ENCODE measurements at places on chromosomes 6 and 20. TPM values are rescaled to one million over a fixed set of nuclear protein-coding genes. Genes with fewer than 3 reads are reported as not detected.
A peak's percentile ranks its signal among the peaks of the same experiment; 100 is the strongest.

DNA sequence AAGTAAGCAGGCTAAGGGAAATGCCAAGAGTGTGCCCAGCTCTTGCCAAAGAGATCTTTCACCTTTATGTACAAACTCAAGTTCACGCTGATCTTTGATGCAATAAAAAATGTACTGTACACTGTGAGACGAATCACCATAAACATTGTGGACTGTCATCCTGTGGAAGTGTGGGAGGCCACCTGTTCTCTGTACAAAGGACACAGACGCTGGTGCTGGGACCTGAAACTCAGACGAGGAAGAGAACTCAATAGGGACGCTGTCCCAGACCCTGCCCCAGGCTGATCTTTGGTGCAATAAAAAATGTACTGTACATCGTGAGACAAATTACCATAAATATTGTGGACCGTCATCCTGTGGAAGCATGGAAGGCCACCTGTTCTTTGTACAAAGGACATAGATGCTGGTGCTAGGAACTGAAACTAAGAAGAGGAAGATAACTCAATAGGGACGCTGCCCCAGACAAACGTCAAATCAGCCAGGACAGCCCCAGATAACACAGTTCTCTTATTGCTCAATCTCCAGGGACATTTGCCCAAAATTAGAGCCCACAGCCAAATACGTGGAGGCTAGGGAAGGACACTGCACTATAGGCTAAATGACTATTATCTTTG lies 312.7 kb upstream of the SGK1 start:
- no peak for DNase-seq

DNA sequence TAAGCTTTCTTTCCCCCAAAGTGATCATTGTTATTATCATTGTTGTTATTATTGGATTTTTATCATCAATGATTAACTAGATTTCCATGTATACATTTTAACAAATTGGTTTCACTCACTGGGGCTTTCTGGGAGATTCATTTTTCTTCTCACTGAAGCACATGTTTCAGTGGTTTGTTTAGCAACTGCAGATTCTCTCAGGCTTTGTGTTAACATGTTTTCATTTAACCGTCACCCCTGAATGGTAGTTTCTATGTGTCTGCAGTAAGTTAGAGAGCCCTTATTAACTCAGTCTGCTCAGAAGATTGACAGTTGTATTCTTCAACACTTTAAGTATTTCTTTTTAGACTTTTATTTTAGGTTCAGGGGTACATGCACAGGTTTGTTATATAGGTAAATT lies 12.4 kb downstream of the ZKSCAN4 start:
- DNase-seq = no peak

GRCh38 chr6:82904860-82905259 lies 160.8 kb downstream of the UBE3D start:
- no peak for DNase-seq

GRCh38 chr6:82178077-82178758 lies 69.3 kb downstream of the IBTK start:
- DNase-seq = peak; percentile 7

GRCh38 chr6:108866798-108867197 lies 18.6 kb downstream of the ARMC2 start:
- DNase-seq = no peak

GRCh38 chr6:10534419-10534762 lies 13.2 kb downstream of the GCNT2 start:
- DNase-seq = no peak

DNA sequence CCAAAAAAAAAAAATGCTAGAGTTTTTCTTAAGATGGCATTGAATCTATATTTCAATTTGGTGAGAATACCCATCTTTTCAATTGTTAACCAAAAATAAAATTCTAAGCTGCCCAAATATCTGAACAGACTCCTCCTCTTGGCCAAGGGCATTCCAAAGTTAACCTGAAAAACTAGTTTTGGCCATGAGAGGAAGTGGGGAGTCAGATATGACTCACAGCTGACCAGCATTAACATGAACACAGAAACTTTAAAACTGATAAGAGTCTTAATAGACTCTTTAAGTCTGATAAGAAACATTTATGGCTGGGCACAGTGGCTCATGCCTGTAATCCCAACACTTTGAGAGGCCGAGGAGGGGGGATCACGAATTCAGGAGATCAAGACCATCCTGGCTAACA lies 171.3 kb downstream of the FAXC start:
- DNase-seq = peak; percentile 74

GRCh38 chr20:25271486-25272222 lies 23.8 kb downstream of the PYGB start:
- no peak for DNase-seq

DNA sequence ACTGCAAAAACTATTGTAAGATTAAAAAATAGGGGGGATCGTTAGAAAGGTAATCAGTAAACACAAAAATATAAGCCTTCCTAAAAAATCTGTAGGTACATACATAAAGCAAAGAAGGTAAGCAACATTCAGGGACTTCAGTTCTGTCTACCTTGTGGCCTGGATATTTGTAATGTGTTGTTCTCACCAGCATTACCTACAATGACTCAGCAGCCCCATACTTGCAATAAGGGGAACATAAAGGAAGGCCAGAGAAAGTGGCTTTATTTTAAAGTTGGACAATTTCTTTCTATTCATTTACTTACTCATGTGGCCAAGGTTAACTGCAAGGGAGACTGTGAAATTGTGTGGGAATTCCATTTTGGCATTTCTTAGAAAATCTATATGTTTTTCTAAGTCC lies 277.2 kb upstream of the PREP start:
- DNase-seq = no peak

- DNase-seq = no peak
These were observed 529.5 kb downstream of the PRKN start for GRCh38 chr6:162198076-162198475.

- no peak for DNase-seq
These were observed 6.2 kb upstream of the SLC22A1 start for GRCh38 chr6:160115421-160115820.

- no peak for DNase-seq
These were observed 24.8 kb upstream of the DACT2 start for GRCh38 chr6:168344338-168344737.

Gene SLC17A1
- not detected for total RNA-seq

Gene TFAP2A
- 37.0 TPM for total RNA-seq

Gene DACT2
- total RNA-seq = 0.48 TPM

Gene RIPOR2
- total RNA-seq = not detected

Gene GSTA2
- not detected for total RNA-seq

Gene CNR1
- not detected for total RNA-seq

Gene SNX21
- total RNA-seq = 11.2 TPM

Gene FGD2
- 0.07 TPM for total RNA-seq

All from foreskin keratinocyte (primary cell).